Stimulated activated CD4-positive, alpha-beta T cell treated with anti-CD3 and anti-CD28 coated beads, TNF-alpha, amount 100 ng/mL, for 24 hours (primary cell): ENCODE measurements at places on chromosomes 7 and 10.
A peak's percentile ranks its signal among the peaks of the same experiment; 100 is the strongest.

DNA sequence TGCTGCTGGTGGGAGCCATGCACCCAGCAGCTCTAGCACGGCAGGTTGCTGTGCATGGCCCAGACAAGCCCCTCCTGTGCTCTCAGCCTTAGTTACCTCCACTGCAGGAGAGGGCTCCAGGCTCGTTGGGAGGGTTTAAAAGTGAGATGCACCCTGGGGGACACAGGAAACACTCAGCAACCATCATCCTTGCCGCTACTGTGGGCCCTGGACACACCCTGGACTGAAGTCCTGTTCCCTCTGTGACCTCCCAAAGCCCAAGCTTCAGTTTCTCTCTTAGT lies 49.0 kb downstream of the FOXL3 start:
- DNase-seq = no peak

DNA sequence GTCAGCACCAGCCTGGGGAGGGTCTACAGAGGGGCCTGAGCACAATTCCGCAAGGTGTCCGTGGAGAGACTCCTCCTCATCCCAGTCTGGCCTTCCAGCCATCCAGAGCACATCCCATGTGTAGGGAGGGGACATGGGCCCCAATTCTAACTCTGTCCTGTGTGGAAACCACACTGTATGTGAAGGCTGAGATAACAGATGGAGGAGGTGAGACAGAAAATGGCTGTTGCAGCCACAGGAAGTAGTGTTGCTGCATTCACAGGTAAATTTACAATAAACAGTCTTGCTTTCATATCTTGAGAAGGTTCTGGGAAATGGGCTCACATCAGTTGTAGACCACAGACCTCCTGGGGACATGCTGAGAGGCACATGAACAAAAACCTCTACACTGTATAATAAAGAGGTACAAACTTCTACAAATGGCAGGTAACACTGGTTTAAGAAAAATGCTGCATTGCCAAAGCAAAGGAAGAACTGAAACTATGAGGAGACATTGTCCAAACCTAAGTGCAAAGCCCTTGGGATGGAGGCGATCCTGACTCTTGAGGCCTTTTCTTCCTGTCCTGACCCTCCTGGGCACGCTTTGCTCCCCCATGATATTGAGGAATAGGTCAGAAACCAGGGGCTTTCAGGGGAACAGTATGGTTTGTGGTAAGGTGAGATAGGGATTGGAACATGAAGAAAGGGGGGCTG lies 21.6 kb upstream of the GIMAP2 start:
- DNase-seq = no peak

GRCh38 chr7:132604121-132604520 lies 27.9 kb upstream of the PLXNA4 start:
- DNase-seq = no peak

DNA sequence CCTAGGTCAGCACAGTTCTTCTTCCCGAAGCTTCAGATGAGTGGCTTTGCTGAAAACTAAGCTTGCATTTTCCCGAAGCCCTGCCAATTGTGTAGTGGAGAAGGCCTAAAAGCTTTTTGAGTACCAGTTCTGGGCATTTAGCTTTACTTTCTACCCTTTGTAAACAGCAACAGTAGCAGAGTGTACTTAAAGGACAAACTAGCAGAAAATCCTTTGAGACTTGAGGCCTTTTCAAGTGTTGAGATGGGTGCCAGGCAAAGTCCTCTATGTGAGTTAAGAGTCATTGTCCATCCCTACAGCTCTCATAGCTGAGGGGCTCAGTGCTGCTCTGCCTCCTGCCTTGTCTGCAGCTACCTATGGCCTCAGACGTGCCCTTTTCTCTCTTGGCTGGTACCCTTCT lies 368.2 kb downstream of the CCSER2 start:
- no peak for DNase-seq

DNA sequence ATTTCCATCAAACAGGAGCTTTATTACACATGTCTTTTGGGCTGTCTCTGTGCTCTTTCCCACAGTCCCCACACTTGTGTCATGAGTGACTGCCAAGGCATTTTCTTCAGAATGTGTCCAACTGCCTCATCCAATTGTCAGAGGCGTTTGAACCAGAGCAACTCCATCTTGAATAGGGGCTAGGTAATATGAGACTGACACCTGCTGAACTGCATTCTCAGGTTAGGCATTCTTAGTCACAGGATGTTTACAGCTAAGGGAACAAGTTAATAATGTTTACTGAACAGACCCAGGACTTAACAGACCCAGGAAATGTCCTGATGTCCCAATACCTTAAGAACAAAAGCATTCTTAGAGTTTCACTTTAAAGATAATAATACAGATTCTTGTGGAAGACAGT lies 595.5 kb downstream of the REEP3 start:
- no peak for DNase-seq

DNA sequence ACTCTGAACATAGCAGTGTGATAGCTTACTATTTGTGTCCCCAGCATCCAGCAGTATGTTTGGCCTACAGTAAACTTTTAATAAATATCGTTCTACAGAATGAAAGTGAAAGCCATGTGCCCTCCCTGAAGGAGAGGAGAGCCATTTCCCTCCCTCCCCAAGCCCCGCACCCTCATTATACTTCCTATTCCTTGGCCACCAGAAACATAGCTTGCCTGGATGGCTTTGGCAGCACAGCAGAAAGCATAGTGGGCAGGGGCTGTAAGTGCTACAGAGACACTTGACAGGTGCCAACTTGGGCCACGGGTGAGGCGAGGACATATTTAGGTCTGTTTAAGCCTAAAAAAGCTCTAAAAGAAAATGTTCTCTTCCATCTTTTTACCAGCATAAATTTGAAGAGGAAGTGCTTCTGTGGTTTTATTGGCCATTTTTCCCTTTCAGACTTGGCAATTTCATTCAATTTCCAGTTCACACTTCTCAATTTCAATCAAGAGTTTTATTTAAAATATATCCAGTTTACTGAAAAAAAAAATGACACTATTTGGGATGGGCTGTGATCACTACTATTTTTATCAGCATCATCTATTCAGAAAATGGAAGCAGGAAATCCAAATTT lies 12.7 kb downstream of the HHEX start:
- no peak for DNase-seq

DNA sequence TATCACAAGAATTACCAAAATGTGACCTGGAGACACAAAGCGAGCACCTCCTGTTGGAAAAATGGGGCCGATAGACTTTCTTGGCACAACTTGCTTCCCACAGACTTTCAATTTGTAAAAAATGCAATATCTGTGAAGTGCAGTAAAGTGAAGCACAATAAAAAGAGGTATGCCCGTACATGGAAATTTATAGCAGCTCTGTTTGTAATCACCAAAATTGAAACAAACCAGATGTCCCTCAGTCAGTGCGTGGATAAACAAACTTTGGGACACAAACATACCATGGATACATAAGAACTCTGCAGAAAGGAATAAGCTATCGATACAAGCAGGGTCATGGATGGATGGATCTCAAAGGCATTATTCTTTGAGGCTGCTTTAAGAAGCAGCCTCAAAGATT lies 33.6 kb downstream of the ARID5B start:
- DNase-seq = no peak

DNA sequence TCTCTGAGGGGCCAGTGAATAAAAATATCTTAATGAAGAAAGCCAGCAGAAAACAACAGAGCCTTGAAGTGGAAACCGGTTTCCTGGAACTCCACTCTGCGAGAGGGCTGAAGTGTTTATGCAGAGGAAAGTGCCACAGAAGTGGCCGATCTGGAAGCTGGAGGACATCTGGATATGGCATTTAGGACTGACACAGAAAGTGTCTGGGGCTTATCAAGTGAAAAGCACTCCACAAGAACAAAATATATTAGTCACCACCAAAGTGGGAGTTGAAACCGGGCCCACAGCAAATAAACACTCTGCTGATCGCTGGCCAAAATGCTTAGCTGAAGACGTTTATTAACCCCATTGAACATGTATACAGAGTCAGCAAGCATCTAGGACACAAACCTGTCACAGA lies 7.8 kb downstream of the NOD1 start:
- no peak for DNase-seq

DNA sequence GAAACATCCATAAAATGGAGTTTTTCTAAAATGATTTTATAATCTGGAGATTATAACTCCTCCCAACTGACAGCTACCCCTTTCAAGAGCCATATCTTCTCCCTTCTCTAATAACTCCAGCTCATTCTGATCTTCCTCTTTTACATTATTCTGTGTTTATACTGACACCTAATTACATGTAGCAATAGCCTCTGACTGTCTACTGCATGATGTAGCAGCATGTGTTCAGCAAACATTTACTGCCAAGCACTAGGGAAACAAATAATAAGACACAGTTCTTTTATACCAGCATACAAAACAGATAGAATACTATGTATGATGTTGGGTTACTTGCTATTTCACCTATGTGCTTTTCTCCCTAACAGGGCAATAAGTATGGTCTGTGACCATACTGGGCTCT lies 20.7 kb downstream of the RBM28 start:
- DNase-seq = no peak

- no peak for DNase-seq
Observed at GRCh38 chr7:74575083-74575784, 82.3 kb upstream of the GTF2I start.

DNA sequence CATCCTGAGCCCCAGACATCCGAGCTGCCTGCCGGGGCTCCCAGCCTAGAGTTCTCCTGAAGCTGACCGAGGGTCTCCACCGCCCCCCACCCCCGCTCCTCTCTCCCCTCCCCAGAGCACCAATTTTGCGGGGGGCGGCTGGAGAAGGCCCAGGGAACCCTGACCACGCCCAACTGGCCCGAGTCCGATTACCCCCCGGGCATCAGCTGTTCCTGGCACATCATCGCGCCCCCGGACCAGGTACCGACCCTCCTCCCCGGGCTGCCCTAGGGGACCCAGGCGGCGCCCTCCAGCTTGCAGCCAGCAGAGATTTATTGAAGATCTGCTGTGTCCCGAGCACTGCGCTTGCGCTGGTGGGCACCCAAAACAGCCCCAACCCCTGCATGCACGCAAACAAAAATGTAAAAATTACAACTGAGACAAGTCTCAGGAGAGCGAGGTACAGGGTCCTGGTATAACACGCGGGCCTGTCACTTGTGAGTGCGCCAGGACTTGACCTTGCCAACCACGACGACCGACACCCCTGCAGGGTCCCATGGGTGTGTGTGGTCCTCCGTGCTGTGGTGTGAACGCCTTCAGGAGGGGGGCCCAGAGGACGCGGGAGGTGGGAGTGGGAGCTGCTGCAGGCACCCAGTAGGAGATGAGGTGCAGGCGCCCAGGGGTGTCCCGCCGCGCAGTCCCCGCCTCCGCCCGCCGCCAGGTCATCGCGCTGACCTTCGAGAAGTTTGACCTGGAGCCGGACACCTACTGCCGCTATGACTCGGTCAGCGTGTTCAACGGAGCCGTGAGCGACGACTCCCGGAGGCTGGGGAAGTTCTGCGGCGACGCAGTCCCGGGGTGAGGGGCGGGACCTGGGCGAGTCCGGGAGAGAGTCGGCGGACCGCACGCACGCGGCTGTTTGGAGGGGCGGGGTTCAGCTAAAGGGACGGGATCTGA lies 3.1 kb downstream of the PCOLCE start:
- DNase-seq = no peak

DNA sequence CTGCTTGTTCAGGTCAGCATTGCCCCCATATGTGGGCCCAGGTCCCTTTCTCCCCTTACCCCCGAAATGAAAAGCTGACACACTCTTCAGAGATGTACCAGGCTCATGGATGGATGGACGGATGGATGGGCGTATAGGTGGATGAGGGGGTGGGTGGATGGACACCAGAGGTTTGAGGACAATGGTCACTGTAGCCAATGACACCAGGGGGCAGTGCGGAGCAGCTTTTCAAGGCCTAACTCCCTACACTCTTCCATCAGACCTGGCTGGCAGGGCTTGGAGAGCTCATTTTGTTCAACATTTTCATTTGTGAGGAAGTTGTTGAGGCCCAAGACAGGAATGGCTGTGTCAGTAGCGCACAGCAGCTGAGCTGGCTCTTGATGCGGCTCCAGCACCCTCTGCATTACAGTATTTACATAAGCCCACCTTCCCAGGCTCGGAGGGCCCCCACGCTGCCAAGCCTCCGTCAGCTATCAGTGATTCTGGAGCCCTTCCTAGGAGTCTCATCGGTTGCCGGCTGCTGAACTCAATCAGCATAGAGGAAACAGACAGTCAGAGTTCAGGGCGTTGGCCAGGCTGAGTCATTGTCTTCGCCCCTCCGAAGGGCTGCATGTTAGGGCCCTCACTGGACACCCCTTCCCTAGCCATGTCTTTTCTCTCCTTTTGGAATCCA lies 11.6 kb upstream of the FFAR4 start:
- peak; percentile 49 for DNase-seq

GRCh38 chr7:39623732-39624441 lies 515 bp downstream of the RALA start:
- no peak for DNase-seq

DNA sequence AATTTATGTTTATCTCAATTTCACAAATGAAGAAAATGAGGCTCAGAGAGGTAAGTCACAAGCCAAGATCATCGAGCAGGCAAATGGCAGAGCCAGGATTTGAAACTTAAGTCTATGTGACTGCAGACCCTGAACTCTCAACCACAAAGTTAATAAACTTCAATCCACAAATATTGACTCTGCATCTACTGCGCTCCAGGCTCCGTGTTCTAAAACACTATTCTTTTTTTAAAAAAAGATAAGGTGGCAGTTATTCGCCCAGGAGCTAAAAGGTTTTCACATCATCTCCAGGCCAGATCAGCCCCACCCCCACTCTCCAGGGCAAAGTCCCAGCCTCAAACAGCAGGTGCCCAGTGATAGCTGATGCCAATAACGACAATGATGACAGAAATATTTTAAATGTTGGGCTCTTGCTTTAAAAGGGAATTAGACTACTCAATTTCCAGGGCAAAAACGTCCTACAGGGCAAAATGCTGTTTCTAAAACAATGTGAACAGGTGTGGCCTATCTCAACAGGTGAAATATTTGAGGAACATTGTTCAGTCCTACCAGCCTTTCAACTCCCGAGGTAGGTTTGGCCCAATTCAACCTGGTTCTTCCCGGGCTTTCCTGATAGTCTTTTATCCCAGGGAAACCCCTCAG lies 85.2 kb downstream of the SORBS1 start:
- no peak for DNase-seq

- no peak for DNase-seq
Observed at GRCh38 chr10:112687647-112688046, 240.6 kb downstream of the VTI1A start.

- no peak for DNase-seq
Observed at GRCh38 chr10:104297697-104298660, 29.0 kb downstream of the GSTO2 start.

- DNase-seq = no peak
Observed at GRCh38 chr7:12316925-12317324, 86.7 kb downstream of the VWDE start.

DNA sequence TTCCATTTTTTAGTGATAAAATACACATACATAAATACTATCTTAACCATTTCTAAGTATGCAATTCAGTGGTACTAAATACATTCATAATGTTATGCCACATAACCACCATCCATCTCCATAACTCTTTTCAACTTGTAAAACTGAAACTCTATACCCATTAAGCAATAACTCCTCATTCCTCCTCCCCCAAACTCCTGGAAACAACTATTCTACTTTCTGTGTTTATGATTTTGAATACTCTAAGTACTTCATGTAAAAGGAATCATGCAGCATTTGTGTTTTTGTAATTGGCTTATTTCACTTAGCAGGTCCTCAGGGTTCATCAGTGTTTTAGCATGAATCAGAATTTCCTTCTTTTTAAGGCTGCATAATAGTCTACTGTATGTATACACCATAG lies 131.8 kb downstream of the TES start:
- no peak for DNase-seq

- DNase-seq = no peak
Observed at GRCh38 chr10:132827423-132827789, 41.5 kb upstream of the NKX6-2 start.
